Placental pericyte (primary cell): ENCODE measurements at places on chromosomes 5 and 9. TPM values are rescaled to one million over a fixed set of nuclear protein-coding genes. Genes with fewer than 3 reads are reported as not detected.

MYMK gene
- total RNA-seq, result not detected in 2 replicates

FIBCD1 gene
- total RNA-seq, result 2.4 and 17.9 TPM in 2 replicates

PRKACG gene
- total RNA-seq, result not detected in 2 replicates

SPATA31A6 gene
- total RNA-seq, result not detected in 2 replicates

TSC1 gene
- total RNA-seq, result 64.1 and 91.3 TPM in 2 replicates

SYK gene
- under 0.01 TPM in 1 of 2 replicates, not detected in the other for total RNA-seq

LEAP2 gene
- total RNA-seq, result 0.22 and 0.43 TPM in 2 replicates

NRARP gene
- 0.43 TPM in 1 of 2 replicates, not detected in the other for total RNA-seq

MCC gene
- 44.1 and 48.6 TPM in 2 replicates for total RNA-seq

ZNF346 gene
- 12.9 and 19.5 TPM in 2 replicates for total RNA-seq

CCIN gene
- 0.22 and 3.4 TPM in 2 replicates for total RNA-seq

IFNB1 gene
- not detected in 2 replicates for total RNA-seq

CEL gene
- 0.22 TPM in 1 of 2 replicates, not detected in the other for total RNA-seq

TSSK1B gene
- total RNA-seq, result 0.57 and 0.66 TPM in 2 replicates

DRD1 gene
- total RNA-seq, result 0.44 and 0.72 TPM in 2 replicates

LURAP1L gene
- total RNA-seq, result 14.6 and 140 TPM in 2 replicates

EPB41L4B gene
- 0.14 and 0.44 TPM in 2 replicates for total RNA-seq

RANBP17 gene
- total RNA-seq, result 13.6 and 42.2 TPM in 2 replicates

FRMPD1 gene
- total RNA-seq, result not detected in 2 replicates

PAPPA gene
- 357 and 427 TPM in 2 replicates for total RNA-seq

NMUR2 gene
- total RNA-seq, result under 0.01 TPM in 1 of 2 replicates, not detected in the other

RAB3C gene
- not detected in 2 replicates for total RNA-seq

ANGPTL2 gene
- total RNA-seq, result 21.2 and 71.6 TPM in 2 replicates

JAKMIP2 gene
- total RNA-seq, result 0.22 and 0.29 TPM in 2 replicates

ARID3C gene
- 0.22 TPM in 1 of 2 replicates, not detected in the other for total RNA-seq

PCDHGC3 gene
- 81.9 and 107 TPM in 2 replicates for total RNA-seq

ACTBL2 gene
- 1.8 and 3.3 TPM in 2 replicates for total RNA-seq

TNFSF8 gene
- not detected in 2 replicates for total RNA-seq
